ENCODE measurements at places on chromosomes 1 and 21.

- DNase-seq: no peak
These were observed 450.7 kb downstream of the NEGR1 start for GRCh38 chr1:71831646-71832045.

- DNase-seq: peak; percentile 42
These were observed 67.5 kb upstream of the CD1D start for GRCh38 chr1:158112994-158113758.

DNA sequence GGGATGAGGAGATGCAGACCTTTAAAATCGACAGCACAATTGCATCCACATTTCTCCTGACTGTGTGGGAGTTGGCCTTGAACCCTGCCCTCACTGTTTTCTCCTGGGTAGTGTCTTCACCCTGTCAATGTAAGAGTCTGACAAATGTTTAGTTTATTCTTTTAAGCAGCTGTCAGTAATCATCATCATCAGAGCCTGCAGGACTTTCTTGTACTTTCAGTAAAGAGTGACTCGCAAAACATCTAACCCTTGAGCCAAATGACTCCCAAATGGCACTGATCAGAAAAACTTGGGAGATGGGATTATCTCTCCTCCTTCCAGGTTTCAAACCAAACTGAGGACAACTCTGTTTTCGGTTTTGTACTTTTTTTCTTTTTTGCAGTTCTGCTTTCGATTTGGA, 460.2 kb downstream of the KIF26B start:
- DNase-seq: no peak

GRCh38 chr1:44032170-44032790, 1.0 kb upstream of the SLC6A9 start:
- no peak for DNase-seq

DNA sequence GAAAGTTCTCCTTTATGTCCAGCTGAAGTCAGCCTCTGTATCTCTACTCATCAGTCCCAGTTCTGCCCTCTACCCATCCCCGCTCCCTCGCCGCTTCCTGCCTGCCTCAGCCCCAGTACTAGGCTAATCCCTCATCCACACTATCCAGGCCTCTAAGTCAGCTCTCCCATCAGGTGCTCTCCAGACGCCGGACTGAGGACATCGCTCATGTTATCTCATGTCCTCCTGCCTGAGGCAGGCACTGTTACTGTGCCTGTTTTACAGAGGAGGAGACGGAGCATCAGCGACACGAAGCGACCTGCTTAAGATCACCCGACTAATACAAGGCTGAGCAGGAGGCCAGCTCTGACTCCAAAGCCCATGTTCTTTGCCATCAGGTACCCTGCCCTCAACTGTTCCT, 57.3 kb upstream of the RUNX3 start:
- DNase-seq: no peak

DNA sequence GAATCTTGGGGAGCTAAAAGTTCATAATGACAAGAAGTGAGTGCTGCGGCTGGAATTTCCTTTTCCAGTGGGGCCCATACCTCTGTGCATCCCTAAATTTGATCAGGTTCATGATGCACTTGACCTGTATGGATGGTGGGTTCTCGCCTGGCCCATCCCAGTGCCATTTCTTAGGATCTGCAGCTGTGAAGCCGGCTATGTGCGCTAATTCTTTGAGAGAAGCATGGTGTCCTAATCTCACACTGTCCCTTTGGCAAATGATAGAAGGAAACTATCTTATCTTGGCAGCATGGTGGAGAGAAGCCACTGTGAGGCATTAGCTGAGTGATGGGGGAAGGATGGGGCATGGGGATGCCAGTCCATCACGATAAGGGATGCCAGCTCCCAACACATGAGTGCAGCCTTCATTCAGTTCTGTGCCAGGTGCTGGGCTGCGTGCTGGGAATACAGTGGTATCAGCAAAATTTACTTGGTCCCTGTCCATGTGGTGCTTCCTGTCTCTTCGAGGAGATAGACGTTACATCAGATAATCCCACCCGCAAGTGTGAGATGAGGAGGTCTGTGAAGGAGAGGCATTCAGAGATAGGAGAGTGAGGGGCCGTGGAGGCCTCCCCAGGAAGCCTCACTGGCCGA, 30.5 kb downstream of the STUM start:
- no peak for DNase-seq

All from activated gamma-delta T cell treated with Interleukin-2 at 50 U/mL for 16 hours (primary cell).